ENCODE measurements at places on chromosomes 4 and X.

GRCh38 chr4:151718984-151719955, 41.5 kb downstream of the GATB start:
- no peak for DNase-seq

- peak; percentile 49 for DNase-seq
These were observed 37.1 kb upstream of the ELF2 start for GRCh38 chr4:139214039-139214534.

- no peak for DNase-seq
These were observed 330.2 kb downstream of the HS3ST1 start for GRCh38 chr4:11098461-11098860.

DNA sequence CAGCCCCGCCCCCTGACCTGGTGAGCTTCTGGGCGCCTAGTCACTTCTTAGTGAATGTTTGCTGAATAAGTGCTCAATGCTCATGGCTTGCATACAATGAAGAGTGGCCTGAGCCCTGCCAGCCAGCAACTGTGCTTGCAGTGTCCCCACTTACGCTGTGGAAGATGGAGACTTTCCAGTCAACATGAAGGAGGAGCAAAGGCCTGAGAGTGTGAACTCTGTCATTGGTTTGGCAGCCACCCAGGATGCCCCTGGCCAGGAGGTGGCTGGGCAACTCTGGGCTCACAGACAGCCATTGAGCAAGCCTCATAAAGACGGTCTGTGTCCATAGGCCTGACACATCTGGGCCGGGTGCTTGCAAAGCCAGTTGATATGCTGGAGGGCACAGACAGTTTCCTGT, 72.1 kb upstream of the MAMLD1 start:
- peak; percentile 12 for DNase-seq

DNA sequence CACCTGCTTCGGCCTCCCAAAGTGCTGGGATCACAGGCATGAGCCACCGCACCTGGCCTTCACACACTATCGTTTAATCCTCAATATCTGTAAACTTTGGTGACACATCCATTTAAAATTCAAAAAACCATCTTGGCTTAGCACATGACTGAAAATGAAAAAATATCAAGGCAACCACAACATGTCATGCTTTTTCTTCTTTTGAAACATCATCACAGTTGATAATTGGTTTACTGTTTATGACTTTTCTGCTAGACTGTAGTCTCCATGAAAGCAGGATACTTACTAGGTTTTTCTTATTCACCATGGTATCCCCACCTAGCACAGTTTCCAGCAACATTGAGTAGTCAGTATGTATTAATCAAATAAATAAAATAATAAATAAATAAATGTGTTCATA, 11.0 kb downstream of the GNRHR start:
- no peak for DNase-seq

DNA sequence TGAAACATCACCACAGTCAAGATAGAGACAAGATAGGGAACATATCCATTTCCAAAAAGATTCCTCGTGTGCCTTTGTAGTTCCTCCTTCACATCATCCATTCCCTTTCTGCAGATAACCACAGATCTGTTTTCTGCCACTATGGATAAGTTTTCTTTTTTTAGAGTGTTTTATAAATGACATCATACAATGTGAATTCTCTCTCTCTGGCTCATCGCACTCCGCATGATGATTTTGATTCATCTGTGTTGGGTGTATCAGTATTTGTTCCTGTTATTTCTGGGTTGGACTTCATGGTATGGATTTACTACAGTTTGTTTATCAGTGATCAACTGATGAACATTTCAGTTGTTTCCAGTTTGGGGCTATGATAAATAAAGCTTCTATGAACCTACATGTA, 23.2 kb upstream of the ANXA3 start:
- DNase-seq = no peak

DNA sequence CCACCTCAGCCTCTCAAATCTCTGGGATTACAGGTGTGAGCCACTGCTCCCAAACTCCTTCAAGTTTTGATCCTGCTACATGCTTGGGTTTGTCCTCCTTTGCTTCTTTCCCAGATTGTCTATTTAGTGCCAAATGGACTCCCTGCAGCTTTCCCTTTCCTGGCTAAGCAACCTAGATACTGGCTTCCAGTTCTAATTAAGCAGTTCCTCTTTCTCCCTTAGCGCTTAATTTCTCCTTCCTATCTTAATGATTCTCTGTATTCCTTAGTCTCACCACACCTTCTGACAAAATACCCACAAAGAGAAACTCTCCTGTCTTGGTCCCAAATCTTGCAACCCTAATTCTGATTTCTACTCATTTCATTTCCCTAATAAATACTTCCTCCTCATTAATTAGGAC, 7.8 kb downstream of the RXFP1 start:
- DNase-seq = no peak

- no peak for DNase-seq
These were observed 3.5 kb upstream of the CDKL2 start for GRCh38 chr4:75633846-75634245.

DNA sequence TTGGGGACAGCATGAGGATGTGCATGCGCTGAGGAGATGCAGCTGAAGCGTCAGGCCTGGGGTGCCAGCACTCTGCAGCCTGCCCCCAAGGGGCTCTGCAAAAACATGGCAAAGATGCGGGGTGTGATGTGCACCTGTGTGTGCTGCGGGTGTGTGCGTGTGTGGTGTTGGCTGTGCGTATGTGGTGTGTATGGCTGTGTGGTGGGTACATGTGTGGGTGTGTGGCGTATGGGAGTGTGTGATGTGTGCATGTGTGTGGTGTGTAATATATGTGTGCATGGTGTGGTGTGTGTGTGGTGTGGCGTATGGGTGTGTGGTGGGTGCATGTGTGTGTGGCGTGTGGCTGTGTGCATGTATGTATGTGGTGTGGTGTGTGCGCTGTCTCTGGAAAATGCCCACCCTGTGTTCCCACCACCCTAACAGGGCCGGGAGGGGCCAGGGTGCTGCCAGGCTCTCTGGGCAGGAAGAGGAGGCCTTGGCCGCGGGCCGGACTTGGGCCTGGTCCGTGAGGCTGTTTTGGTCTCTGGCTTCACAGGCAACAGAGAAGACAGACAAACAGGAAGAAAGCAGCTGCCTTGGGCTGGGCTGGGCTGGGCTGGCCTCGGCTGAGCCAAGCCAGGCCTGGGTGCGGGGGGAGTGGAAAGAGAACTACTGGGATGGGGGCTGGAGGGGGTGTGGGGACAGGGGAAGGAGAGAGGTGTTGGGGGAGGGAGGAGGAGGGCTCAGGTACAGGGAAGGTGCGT, 1.1 kb upstream of the AVPR2 start:
- DNase-seq = no peak

GRCh38 chr4:156945532-156945931, 26.1 kb downstream of the PDGFC start:
- DNase-seq = no peak

- DNase-seq = no peak
These were observed 69.9 kb downstream of the GATB start for GRCh38 chr4:151690876-151691275.

DNA sequence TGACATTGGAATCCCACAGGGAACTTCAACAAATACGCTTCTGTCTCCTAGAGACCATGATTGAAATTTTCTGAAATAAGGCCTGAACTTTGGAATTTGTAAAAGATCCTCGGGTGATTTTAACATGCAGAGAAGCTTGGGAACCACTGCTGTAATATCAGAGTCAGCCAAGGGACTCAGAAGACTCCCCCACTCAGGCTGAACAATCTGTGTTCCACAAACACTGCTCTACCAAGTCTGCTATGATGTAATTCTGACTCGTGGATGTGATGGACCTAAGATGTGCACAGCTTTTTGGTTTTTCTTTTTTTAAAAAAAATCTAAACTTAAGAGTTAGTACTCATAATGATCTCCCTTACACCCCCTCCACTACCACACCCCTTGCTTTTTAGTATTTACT, 26.0 kb downstream of the LRP2BP start:
- DNase-seq = no peak

DNA sequence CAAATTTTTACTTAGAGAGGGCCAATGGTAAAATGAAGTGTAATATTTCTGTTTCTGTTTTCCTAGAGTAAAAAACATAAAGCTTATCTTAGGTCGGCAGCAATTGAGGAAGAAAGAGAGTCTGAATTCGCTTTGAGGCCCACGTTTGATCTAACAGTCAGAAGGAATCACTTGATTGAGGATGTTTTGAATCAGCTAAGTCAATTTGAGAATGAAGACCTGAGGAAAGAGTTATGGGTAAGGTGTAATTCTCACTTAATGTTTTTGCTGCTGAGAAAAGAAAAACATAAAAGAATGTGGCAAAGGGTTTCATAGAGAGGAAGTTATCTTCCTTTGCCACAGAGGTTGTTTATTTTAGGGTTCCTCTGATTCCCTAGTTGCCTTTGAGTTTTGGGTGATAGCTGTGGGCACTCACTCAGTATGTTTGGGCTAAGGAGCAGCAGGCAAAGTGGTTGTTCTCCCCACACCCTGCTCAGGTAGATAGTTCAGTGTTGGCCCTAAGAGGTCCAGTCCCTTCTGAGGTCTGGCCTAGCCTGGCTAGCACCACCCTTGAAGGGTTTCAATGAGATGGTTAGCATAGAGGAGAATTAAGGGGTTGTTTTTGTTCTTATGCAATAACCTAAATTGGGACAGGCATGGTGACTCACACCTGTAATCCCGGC, 32.3 kb downstream of the HERC5 start:
- no peak for DNase-seq

- no peak for DNase-seq
These were observed 53.6 kb upstream of the SHOX start for GRCh38 chrX:576904-577560.

DNA sequence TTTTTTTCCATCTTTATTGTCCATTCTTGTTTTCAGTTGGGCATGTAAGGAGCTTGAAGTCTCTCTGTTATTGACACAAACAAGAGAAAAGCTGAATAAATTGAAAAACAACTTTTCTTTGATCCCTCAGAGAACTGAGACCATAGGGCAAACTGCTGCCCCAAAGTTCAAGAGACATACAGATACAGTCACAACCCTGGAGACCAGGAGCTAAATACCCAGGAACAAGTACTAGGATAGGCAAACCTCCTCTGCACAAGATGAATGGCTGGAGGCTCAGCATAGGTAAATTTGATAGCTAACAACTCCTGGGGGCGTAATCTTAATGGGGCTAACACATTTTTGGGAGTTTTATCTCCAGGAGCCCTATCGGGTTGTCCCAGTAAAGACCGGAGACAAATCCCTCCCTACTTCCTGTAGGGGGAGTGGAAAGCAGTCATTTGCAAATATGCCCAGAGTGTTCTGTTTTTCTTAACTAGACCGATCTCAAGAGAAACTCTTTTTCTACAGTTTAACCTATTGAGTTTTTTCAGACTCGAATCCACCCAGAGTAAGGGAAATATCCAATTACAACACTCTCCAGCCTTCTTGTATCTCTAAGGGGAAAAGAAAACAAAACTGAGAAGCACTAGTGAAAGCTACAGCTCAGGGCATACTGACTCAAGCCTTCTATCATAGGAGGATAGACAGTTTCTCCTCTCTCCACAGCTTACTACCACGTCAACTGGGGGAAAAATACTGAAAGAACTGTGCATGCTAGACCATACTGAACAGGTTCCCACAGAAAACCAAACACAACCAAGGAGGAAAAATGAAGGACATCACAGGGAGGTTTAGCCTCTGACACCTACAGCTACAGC, 23.1 kb downstream of the MAGEA8 start:
- no peak for DNase-seq

- no peak for DNase-seq
These were observed 28.3 kb upstream of the PARM1 start for GRCh38 chr4:74904509-74905065.
